ENCODE measurements at places on chromosomes 3 and 15. TPM values are rescaled to one million over a fixed set of nuclear protein-coding genes. Genes with fewer than 3 reads are reported as not detected.

- no peaks in the 10 kb centered on the region for H3K27me3 ChIP-seq
- DNase-seq: no peak
- peaks cover 2% of the 10 kb centered on the region for H3K4me1 ChIP-seq
- H3K36me3 ChIP-seq: no peaks in the 10 kb centered on the region
- H3K27ac ChIP-seq: peak overlapping the region; percentile 14
These were observed 43.9 kb downstream of the THBS1 start for GRCh38 chr15:39624806-39625205.

DNA sequence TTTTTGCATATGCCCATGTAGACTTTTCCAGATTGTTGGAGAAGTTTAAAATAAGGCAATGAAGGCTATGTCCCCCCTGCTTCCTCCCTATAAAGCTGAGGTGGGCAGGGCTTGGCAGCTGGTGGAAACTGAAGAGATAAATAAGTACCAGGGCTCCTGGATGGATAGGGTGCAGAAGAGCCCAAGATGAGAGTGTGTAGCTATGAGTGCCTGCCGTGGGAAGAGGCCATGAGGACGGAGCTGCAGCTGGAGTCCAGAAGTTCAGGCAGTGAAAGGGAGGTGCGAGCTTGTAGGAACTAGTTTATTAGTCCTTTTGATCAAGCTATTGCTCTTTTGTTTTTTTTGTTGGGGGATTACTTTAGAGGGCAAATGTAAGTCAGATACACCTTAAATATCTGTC, 52.4 kb downstream of the PHLDB2 start:
- no peak overlapping the region for H3K27ac ChIP-seq
- H3K4me3 ChIP-seq: no peak overlapping the region
- no peaks in the 10 kb centered on the region for H3K36me3 ChIP-seq
- H3K4me1 ChIP-seq: no peaks in the 10 kb centered on the region
- no peak for DNase-seq
- no peaks in the 10 kb centered on the region for H3K27me3 ChIP-seq

Gene PPP1R2
- 26.0 TPM for total RNA-seq

Gene SNURF
- total RNA-seq: 13.0 TPM

Gene ITIH1
- total RNA-seq: 0.51 TPM

Gene NOX5
- 0.12 TPM for total RNA-seq

Measured in pancreas (tissue), 10 donors.